LHCN-M2 (cell line): ENCODE measurements at places on chromosomes 6 and 20.
A peak's percentile ranks its signal among the peaks of the same experiment; 100 is the strongest.

- DNase-seq: peak; percentile 0
Observed at GRCh38 chr20:11582060-11582459, 335.6 kb upstream of the BTBD3 start.

DNA sequence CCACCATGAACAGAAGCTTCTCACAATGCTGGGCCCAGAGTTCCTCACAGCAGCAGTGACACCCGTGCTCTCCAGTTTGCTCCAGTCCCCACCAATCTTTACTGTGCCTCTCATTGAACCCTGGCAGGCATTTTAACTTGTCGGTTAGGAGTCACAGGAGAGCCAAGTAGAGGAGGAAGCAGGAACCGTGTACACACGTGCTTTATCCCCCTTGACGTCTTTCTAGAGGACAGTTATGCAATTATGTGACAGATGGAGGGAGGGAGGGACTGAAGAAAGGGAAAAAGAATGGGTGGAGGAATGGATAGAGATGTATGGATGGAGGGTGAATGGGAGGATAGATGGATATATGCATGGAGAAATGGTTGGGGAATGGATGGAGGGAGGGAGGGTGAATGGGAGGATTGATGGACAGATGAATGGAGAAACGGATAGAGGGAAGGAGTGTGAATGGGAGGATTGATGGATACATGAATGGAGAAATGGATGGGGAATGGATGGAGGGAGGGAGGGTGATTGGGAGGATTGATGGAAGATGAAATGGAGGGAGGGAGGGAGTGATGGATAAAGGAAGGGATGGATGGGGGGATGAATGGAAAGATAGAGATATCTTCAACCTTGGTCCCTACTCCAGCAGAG lies 26.0 kb downstream of the RBM38 start:
- DNase-seq: no peak

- DNase-seq: no peak
Observed at GRCh38 chr20:4029505-4030467, 14.4 kb upstream of the RNF24 start.

- no peak for DNase-seq
Observed at GRCh38 chr6:28588666-28589065, 63.0 kb downstream of the GPX5 start.

DNA sequence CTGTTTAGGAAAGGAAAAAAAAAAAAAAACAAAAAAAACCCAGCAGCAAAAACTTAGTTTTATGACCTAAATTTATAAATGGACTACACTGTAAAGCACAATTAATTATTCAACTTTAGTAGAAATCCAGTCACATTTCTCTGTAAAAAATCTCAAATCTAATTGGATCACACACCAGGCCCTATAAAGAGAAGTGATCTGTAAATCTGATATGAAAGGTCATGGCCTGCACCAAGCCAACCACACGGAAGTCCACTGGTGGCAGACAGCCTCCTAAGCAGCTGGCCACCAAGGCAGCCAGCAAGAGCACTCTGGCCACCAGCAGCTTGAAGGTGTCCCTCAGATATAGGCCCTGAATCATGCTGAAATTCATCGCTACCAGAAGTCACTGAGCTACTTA lies 131.6 kb downstream of the HFE start:
- DNase-seq: no peak

DNA sequence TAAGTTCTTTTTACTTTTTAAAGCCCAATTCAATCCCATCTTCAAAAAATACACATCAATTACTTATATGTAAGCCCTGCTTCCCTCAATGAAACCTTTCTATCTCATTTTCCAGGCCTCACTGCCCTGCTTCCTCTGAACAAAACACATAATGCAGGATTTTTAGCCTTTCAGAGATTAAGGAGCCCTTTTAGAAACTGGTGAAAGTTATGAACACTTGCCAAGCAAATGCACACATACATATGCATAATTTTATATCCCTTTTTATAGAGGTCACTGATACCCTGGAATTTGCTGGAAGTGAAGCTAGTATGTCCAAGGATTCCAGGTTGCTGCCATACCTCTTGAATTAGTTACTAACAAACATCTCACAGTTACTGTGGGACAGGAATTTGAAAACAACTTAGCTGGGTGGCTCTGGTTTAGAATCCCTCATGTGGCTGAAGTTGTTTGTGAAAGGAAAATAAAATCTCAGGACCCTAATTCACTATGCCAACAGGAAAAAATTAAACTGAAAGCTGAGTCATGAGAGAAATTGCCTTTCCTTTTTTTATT lies 75.8 kb downstream of the UBE3D start:
- DNase-seq: no peak

DNA sequence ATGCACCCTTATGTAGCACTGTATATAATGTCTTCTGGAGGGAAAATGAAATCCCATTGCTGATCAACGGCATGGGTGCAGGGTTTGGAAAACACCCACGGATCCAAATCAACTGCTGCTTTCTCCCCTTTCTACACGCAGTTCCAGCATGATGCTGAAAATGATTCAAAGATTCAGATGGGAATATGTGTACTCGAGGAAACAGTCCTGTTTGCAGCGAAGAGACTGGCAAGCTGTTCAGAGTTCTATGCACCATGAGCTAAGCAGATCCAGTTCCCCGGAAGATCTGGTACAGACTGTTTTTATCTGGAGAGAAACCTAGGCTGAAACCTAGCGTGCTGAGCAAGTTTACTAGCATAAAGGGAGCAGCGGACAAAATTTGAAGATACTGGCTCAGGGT lies 47.9 kb upstream of the CDH4 start:
- DNase-seq: no peak

GRCh38 chr6:43454290-43454695 lies 1.1 kb downstream of the DLK2 start:
- DNase-seq: no peak

DNA sequence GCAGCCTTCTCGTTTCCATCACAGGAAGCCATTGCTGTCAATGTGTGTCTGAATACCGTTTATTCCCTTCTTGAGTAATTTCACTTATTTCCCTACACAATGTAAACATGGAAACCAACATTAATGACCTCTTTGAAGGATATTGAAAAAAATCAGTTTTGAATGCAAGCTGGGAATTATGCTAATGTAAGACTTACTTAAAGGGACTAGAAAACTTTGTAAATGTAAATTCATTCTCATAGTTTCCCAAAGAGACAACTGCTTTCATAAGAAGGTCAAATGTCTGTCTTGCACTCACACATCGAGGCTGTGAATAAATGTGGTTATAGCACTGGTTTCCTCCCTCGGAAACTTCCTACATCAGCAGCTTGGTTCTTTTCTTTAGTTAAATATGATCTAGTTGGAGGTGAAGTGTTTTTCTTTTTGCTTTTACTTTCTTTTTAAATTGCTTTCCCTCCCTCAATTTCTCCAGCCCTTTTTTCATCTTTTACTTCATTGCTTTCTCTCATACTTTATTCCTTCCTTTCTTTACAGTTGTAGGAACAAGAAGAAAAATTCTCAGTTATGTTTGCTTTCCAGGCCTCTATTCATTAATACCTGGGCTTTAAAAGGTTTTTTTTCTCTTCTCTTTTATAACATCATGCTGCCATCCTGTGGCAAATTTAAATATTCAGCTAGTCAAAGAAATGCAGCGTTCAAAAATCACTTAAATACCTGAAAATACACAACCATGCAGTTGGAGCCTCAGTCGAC lies 108.3 kb downstream of the TNFAIP3 start:
- peak; percentile 7 for DNase-seq

DNA sequence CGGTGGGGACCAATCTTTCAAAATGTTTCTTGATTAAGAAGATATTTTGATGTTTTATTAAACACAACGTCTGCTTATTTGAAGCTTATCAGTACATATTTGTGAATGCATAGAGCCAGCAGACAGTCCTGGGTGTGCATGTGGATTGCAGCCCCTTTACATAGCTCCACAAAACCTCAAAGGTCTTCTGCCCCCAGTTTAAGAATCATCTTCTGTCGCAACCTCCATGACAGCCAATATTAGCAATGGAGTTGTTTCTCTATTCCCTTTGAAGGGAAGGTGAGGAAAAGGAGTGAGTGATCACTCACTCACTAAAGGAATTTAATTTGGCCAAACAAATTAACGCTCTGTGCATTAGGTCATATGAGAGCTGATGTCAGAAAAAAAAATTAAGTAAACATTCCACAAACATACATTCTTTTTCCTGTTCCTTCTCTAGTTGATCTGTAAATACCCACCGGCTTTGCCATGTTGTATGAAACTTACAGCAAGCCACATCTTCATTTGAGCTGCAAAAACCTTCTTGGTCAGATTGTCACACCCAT lies 152.9 kb downstream of the SIM1 start:
- no peak for DNase-seq

- DNase-seq: no peak
Observed at GRCh38 chr6:123986938-123987337, 183.3 kb downstream of the NKAIN2 start.

DNA sequence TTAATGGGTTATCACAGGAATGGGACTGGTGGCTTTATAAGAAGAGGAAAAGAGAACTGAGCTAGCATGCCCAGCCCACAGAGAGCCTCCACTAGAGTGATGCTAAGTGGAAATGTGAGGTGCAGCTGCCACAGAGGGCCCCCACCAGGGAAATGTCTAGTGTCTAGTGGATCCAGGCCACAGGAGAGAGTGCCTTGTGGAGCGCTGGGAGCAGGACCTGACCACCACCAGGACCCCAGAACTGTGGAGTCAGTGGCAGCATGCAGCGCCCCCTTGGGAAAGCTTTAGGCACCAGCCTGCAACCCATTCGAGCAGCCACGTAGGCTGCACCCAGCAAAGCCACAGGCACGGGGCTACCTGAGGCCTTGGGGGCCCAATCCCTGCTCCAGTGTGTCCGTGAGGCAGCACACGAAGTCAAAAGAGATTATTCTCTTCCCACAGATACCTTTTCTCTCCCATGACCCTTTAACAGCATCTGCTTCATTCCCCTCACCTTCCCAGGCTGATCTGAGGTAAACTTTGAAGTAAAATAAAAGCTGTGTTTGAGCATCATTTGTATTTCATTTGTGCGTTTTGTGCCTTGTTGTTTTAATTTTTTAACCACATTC lies 4.4 kb downstream of the HLA-E start:
- no peak for DNase-seq

DNA sequence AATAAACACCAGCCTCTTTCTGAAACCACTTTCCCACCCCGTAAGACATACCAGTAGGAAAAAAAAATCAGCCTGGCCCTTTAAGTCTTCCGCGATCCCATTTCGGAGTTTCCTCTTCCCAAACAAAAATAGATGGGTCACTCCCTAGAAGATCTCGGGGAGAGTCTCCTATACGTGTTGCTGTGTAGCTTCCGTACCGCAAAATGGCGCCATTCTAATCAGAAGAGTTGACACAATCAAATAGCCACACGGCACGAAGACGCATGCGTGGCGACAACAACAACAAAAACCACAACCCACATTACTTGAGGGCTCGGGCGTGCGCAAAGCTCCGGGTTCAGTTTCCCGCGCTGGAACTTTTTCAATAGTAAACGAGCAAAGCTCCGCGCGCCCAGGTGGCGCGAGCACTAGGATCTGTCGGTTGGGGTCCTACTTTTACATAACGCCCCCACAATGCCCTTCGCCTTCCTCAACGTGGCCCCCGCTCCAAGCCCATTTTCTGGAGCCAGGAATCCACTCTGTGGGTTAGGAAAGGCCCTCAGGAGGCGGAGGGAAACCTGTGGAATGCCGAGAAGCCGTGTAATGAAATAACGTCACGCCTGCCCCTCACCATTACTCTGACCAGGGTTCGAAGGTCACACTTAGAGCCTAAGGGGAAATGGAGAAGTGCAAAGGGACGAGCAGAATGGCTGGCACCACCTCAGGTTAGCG lies at the start of gene GPANK1:
TSS of gene GPANK1 (minus strand) at position 208 of the 711 bp plus-strand sequence. CDS start 519 bp downstream, outside the sequence.
- peak; percentile 97 for DNase-seq

DNA sequence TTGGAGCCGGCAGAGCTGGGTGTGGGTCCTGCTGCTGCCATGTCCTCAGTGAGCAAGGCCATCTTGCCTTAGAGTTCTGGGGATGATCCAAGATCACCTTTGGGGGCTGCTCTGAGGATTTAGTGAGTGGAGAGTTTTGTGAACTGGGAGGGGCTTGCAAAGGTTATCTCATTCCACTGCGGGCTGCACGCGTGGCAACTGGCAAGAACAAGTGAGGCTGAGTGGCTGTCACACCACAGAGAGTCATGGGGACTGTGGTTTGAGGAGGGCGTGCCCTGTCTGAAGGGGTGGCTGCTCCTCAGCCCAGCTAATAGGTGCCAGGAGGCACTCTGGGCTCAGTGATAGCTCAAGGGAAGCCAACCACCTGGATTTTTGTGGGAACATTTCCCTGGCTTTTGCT lies 37.6 kb downstream of the TTLL9 start:
- no peak for DNase-seq

DNA sequence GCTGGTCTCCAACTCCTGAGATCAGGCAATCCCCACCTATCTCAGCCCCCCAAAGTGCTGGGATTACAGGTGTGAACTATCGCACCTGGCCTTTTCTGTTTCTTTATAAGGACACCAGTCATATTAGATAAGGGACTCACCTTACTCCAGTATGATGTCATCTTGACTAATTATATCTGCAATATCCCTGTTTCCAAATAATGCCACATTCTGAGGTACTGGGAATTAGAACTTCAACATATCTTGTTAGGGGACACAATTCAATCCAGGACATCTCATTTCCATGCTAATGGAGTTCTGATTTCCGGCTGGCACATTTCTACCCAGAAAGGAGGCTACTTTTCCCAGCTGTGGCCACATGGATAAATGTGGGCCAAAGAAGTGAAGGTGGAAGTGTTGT lies 6.4 kb upstream of the AIG1 start:
- no peak for DNase-seq

DNA sequence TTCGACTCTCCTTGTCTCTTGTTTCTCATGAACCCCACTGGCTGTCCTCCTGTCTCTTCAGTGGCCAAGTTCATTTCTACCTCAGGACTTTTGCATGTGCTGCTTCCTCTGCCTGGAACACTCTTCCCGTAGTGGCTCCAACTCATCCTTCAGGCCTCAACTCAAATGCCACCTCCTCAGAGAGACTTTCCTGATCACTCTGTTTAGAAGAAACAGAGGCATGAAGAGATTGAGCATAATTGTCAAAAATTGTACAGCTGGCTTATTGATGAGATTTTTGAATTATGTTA lies 17.5 kb upstream of the SLC9A8 start:
- DNase-seq: no peak

DNA sequence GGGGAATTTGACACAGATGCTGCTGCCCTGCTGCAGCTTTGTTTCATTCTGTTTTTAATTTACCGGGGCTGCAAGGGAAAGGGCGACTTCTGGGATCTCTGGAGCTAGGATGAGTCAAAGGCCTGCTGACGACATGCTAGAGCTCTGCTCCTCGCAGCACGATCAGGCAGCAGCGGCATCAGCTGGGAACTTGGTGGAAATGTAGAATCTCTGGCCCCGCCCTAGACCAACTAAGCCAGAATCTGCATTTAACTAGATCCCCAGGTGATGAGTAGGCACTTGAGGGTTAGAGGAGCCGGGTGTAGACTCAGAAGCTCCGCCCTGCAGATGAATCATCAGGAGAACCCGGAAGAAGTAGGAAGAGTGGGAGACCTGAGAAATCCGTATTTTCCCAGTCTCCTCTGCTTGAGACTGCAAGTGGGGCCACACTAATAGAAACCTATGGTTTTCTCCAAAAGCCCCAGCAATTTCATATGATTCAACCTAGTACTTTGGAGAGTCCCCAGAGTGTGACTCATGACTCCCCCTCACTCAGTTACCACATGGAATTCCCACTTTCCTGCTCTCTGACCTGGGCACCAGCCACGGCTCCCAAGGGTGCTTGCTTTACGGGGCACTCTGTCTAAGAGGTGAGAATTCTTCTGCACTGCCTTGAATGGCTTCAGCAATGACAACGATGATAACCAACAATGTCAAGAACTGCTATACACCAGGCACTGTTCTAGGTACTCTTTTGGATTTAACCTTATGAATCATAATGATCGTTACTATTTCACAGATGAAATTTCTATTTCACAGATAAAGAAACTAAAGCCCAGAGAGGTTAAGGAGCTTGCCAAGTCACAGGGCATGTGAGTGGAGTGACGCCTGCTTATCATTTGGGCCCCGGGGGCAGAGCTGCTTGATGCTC lies 18.1 kb downstream of the TUBB2B start:
- peak; percentile 99 for DNase-seq
